ENCODE measurements at places on chromosomes 16 and 17. TPM values are rescaled to one million over a fixed set of nuclear protein-coding genes. Genes with fewer than 3 reads are reported as not detected.

DNA sequence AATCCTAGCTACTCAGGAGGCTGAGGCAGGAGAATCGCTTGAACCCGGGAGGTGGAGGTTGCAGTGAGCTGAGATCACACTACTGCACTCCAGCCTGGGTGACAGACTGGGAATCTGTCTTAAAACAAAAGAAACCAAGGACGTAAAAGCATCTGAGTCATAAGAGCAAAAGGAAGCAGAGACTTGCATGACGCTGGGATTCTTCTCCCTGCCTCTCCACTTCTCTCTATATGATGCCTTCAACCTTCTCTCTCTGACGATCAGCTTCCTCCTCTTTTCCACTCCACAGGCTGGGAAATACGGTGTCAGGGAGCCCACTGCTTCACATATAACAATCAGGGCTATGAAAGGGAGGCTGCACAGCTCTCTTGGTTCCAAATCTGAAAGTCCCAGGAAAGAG is 43.2 kb upstream of the CCL1 start:
- no peak overlapping the region for H3K27ac ChIP-seq
- H3K27me3 ChIP-seq, result peaks cover 31% of the 10 kb centered on the region
- no peaks in the 10 kb centered on the region for H3K36me3 ChIP-seq
- no peak for DNase-seq
- H3K4me3 ChIP-seq, result no peak overlapping the region

- H3K27me3 ChIP-seq, result no peaks in the 10 kb centered on the region
- H3K36me3 ChIP-seq, result peaks cover 7% of the 10 kb centered on the region
- H3K27ac ChIP-seq, result no peak overlapping the region
- no peak for DNase-seq
- H3K4me3 ChIP-seq, result no peak overlapping the region
Observed at GRCh38 chr17:82845163-82845807, 5.5 kb upstream of the ZNF750 start.

DNA sequence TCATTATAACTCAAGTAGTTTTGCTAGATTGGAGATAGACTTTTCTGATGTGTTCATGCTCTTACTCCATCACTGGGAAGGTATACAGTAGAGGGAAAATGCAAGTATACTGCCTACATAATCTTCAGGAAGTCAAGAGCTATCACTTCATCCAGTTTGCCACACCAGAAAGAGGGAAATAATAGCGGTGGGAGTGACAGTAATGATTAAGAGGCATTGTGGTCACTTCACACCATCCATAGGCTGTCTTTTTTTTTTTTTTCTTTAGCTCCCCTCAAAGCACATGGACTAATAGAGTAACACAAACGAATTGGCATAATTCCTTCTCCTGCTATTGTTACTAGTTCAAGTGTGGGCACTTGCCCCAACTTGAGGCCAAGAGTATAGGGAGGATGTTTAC is 28.4 kb upstream of the HLF start:
- peaks cover 31% of the 10 kb centered on the region for H3K27me3 ChIP-seq
- peaks cover 20% of the 10 kb centered on the region for H3K4me1 ChIP-seq
- no peak overlapping the region for H3K4me3 ChIP-seq
- H3K27ac ChIP-seq, result no peak overlapping the region
- DNase-seq, result no peak

GRCh38 chr17:28811651-28812090 is 30.9 kb downstream of the FAM222B start:
- DNase-seq, result peak; percentile 8
- H3K36me3 ChIP-seq, result no peaks in the 10 kb centered on the region
- peaks cover 59% of the 10 kb centered on the region for H3K4me1 ChIP-seq
- peak overlapping the region; percentile 94 for H3K27ac ChIP-seq
- H3K4me3 ChIP-seq, result peak overlapping the region; percentile 99

- H3K27me3 ChIP-seq, result peaks cover 64% of the 10 kb centered on the region
- no peak overlapping the region for H3K4me3 ChIP-seq
- H3K4me1 ChIP-seq, result peaks cover 5% of the 10 kb centered on the region
- H3K36me3 ChIP-seq, result peaks cover 4% of the 10 kb centered on the region
Observed at GRCh38 chr17:28271431-28271830, 47.6 kb upstream of the TMEM97 start.

- peak overlapping the region; percentile 53 for H3K4me3 ChIP-seq
- DNase-seq, result no peak
- no peaks in the 10 kb centered on the region for H3K27me3 ChIP-seq
- peaks cover 12% of the 10 kb centered on the region for H3K36me3 ChIP-seq
- H3K27ac ChIP-seq, result peak overlapping the region; percentile 25
- peaks cover 35% of the 10 kb centered on the region for H3K4me1 ChIP-seq
Observed at GRCh38 chr17:56937687-56938086, 23.2 kb downstream of the COIL start.

- H3K27ac ChIP-seq, result no peak overlapping the region
- H3K27me3 ChIP-seq, result peaks cover 16% of the 10 kb centered on the region
- no peak overlapping the region for H3K4me3 ChIP-seq
- H3K36me3 ChIP-seq, result no peaks in the 10 kb centered on the region
Observed at GRCh38 chr17:27443491-27443890, 12.8 kb upstream of the KSR1 start.

DNA sequence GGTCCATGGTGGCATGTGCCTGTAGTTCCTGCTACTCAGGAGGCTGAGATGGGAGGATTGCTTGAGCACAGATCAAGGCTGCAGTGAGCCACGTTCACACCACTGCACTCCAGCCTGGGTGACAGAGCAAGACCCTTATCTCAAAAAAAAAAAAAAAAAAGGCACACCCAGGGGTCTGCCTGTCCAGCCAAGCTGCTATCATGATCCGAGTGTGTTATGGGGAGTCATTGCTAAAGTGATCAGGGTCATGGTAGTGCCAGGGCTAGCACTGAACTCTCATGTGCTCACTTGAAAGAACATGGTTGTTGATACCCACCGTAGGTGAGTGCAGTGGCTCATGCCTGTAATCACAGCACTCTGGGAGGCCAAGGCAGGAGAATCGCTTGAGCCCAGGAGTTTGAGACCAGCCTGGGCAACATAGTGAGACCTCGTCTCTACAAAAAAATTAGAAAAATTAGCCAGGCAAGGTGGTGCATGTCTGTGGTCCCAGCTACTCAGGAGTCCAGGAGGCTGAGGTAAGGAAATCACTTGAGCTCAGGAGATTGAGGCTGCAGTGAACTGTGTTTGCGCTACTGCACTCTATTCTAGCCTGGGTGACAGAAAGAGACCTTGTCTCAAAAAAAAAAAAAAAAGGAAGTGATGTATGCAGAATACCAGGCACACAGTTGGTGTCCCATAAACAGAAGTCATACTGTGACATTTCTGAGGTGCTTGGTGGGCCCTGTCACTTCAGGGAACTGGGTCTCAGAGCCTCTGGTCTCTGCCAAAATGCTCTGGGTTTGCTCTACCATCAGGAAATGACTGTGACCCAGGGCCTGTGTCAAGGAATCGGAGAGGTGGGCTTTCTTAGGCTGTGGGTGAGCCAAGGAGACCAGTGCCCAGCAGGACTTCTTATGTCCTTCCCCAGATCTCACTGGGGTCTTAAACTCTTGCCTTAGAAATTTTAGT is 2.2 kb downstream of the PRM1 start:
- peaks cover 11% of the 10 kb centered on the region for H3K27me3 ChIP-seq
- H3K4me1 ChIP-seq, result peaks cover 5% of the 10 kb centered on the region
- H3K27ac ChIP-seq, result peak overlapping the region; percentile 5
- H3K36me3 ChIP-seq, result no peaks in the 10 kb centered on the region
- no peak overlapping the region for H3K4me3 ChIP-seq
- DNase-seq, result no peak

DNA sequence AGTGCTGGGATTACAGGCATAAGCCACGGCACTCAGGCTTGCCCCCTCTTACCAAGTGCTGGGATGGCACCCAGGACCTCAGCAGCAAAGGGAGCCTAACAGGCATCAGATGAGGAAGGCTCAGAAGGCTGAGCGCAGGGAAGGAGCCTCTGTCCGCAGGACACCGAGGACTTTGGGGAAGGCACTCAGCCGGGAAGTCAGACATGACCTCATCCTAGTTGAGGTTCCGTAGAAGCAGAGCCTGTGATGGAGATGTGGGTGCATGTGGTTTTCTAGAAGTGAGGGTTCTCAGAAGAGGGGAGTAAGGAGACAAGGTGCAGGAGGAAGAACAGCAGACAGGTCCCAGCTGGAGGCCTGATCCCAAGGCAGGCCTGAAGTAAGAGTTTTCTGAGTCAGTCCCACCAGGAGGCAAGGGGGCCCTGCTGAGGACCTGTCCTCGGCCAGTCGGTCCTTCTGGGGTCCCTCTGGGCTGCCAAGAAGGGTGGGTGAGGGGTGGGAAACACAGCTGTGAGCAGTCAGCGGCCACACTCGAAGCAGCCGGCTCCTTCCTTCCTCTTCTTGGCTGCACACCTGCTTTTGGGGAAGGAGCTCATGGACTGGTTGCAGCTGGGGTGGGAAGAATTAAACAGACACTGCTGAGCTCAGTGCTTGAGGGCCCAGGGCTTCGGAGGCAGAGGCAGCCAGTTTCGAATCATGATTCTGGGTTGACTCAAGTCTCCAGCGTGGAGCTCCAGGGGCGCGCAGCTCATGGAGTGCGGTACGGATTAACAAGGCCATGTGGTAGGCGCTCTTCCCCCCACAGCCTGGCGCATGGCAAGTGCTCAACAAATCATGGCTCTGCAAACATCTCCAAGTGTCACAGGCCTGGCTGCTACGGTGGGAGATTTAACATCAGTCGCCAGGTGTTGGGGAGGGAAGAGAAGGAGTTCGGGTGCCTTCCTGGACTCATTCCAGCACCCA is 38.9 kb upstream of the SNN start:
- no peaks in the 10 kb centered on the region for H3K27me3 ChIP-seq
- DNase-seq, result no peak
- peak overlapping the region; percentile 25 for H3K4me3 ChIP-seq
- H3K36me3 ChIP-seq, result no peaks in the 10 kb centered on the region

DNA sequence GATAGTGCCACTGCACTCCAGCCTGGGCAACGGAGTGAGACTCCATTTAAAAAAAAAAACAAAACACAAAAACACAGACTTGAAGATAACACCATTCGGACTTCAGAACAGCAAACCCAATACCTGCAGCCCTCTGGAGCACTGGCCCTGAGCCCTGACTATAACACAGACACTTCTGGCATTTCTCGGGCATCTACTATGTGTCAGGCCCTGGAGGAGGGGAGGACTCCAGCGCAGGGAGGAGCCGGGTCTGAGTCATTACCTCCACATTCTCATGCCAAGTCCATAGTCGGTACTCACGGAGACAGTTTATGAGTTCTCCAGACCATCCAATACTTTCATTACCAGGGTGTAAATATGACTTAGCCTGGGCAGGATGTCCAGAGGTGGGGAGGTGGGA is 48.8 kb downstream of the PITPNM3 start:
- no peaks in the 10 kb centered on the region for H3K27me3 ChIP-seq
- H3K4me3 ChIP-seq, result no peak overlapping the region
- no peak for DNase-seq
- no peak overlapping the region for H3K27ac ChIP-seq
- H3K4me1 ChIP-seq, result no peaks in the 10 kb centered on the region
- H3K36me3 ChIP-seq, result no peaks in the 10 kb centered on the region

HOXB6 gene
- total RNA-seq, result 0.51 TPM

KIF18B gene
- 33.0 TPM for total RNA-seq

Data from activated T-cell treated with anti-CD3 and anti-CD28 coated beads, Interleukin-2, amount 50 U/mL, for 72 hours (primary cell).